Smooth muscle cell of the pulmonary artery (primary cell): ENCODE measurements at places on chromosomes 3 and 15. TPM values are rescaled to one million over a fixed set of nuclear protein-coding genes. Genes with fewer than 3 reads are reported as not detected.

SLC6A1 gene
- 0.10 and 0.13 TPM in 2 replicates for total RNA-seq

GPR176 gene
- total RNA-seq, result 147 and 182 TPM in 2 replicates

SMAD6 gene
- 20.8 and 27.9 TPM in 2 replicates for total RNA-seq

CDCP1 gene
- 20.7 and 87.6 TPM in 2 replicates for total RNA-seq

ELL3 gene
- 3.0 and 3.1 TPM in 2 replicates for total RNA-seq

DAPK2 gene
- 0.59 and 0.98 TPM in 2 replicates for total RNA-seq

SLC9C1 gene
- total RNA-seq, result 0.20 and 0.43 TPM in 2 replicates
